Pancreas (tissue), 10 donors: ENCODE measurements at places on chromosomes 12 and 14. TPM values are rescaled to one million over a fixed set of nuclear protein-coding genes. Genes with fewer than 3 reads are reported as not detected.

DNA sequence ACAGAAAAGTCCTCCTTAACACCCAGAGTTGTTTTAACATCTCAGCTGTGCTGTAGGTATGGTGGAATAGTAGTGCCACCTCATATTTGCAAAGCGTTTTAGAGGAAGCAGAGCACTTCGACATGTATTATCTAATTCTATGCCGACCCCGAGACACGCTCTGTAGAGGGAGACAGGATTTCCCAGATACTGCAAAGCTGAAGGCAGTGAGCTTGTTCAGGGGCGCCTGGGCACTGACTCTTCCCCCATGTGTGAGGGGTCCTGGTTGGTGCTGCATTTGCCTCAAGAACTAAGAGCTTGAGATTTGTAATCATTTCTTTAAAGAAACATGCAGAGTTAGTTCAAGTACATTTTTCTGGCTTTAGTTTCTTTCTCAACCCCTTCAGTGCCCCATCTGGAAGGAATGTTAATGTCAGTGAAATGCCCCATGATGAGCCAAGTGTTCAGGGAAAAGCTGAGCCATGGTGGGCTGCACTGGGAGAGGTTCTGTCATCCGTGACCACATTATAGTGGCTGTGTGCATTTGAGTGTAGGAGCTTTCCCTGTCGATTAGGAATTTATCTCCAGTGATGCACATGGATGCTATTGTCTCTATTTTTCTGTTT is 66.3 kb downstream of the MBIP start:
- H3K4me1 ChIP-seq, result no peaks in the 10 kb centered on the region
- no peak for DNase-seq
- no peaks in the 10 kb centered on the region for H3K27me3 ChIP-seq
- no peaks in the 10 kb centered on the region for H3K36me3 ChIP-seq
- no peak overlapping the region for H3K4me3 ChIP-seq
- H3K27ac ChIP-seq, result no peak overlapping the region

- no peak overlapping the region for H3K4me3 ChIP-seq
- H3K27ac ChIP-seq, result no peak overlapping the region
- H3K36me3 ChIP-seq, result no peaks in the 10 kb centered on the region
- H3K4me1 ChIP-seq, result no peaks in the 10 kb centered on the region
- no peak for DNase-seq
- no peaks in the 10 kb centered on the region for H3K27me3 ChIP-seq
Measured at GRCh38 chr12:89373763-89374572, 21.7 kb upstream of the DUSP6 start.

- no peaks in the 10 kb centered on the region for H3K36me3 ChIP-seq
- no peak overlapping the region for H3K27ac ChIP-seq
- DNase-seq, result no peak
- no peaks in the 10 kb centered on the region for H3K27me3 ChIP-seq
- H3K4me3 ChIP-seq, result no peak overlapping the region
Measured at GRCh38 chr12:96404696-96405095, 4.5 kb upstream of the CDK17 start.

DNA sequence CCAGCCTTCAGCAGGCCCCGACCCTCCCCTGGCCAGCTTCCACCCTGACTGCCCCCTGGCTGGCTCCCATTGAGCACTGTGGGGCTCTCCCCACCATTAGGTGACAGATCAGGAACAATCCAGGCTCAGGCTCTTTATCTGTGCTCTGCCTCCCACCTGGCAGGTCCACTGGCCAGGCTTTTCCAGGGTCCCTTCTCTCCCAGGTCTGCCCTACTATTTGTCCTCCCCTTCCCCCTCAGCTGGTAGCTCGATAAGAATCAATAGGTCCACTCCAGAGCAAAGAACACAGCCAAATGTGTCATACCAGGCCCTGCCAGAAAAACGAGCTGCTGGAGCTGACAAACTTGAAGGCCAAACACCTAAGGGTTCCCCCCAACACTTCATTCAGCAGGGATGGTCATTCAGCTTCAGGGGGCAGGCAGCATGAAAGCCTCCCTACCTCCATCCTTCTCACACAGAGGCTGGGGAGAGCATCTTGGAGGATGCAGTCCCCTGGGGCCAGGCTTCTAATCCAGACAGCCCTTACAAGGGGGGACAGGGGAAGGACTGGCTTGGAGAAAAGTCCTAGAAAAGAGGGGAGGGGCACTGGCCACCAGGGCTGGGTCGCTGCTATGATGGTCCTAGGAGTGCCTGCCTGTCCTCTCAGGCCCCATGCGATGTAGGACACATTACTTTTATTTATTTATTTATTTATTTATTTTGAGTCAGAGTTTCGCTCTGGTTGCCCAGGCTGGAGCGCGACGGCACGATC is 1.9 kb upstream of the KRT18 start:
- H3K4me3 ChIP-seq, result no peak overlapping the region
- H3K27ac ChIP-seq, result peak overlapping the region; percentile 95
- no peaks in the 10 kb centered on the region for H3K27me3 ChIP-seq
- peaks cover 14% of the 10 kb centered on the region for H3K36me3 ChIP-seq
- peaks cover 27% of the 10 kb centered on the region for H3K4me1 ChIP-seq

- no peaks in the 10 kb centered on the region for H3K27me3 ChIP-seq
- H3K4me3 ChIP-seq, result no peak overlapping the region
- peaks cover 25% of the 10 kb centered on the region for H3K4me1 ChIP-seq
Measured at GRCh38 chr14:103828315-103828967, 18.9 kb downstream of the PPP1R13B start.

- no peak for DNase-seq
- H3K27me3 ChIP-seq, result no peaks in the 10 kb centered on the region
- H3K36me3 ChIP-seq, result no peaks in the 10 kb centered on the region
- no peak overlapping the region for H3K4me3 ChIP-seq
Measured at GRCh38 chr14:77559381-77559780, 57.1 kb downstream of the SPTLC2 start.

- H3K27ac ChIP-seq, result no peak overlapping the region
- H3K4me3 ChIP-seq, result no peak overlapping the region
- no peaks in the 10 kb centered on the region for H3K4me1 ChIP-seq
- H3K36me3 ChIP-seq, result no peaks in the 10 kb centered on the region
- no peak for DNase-seq
Measured at GRCh38 chr14:99075771-99076375, 196.1 kb downstream of the BCL11B start.

GRCh38 chr14:68362846-68363245 is 430.0 kb downstream of the ZFP36L1 start:
- no peak overlapping the region for H3K4me3 ChIP-seq
- peaks cover 37% of the 10 kb centered on the region for H3K4me1 ChIP-seq
- H3K36me3 ChIP-seq, result no peaks in the 10 kb centered on the region
- H3K27ac ChIP-seq, result no peak overlapping the region
- H3K27me3 ChIP-seq, result no peaks in the 10 kb centered on the region
- no peak for DNase-seq

DNA sequence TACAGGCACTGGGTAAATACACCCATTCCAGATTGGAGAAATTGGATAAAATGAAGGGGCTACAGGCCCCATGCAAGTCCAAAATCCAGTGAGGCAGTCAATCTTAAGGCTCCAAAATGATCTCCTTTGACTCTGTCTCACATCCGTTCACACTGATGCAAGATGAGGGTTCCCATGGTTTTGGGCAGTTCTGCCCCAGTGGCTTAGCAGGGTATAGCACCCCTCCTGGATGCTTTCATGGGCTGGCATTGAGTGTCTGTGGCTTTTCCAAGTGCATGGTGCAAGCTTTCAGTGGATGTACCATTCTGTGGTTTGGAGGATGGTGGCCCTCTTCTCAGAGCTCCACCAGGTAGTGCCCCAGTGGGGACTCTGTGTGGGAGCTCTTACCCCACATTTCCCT is 427.2 kb downstream of the TRHDE start:
- no peaks in the 10 kb centered on the region for H3K36me3 ChIP-seq
- no peaks in the 10 kb centered on the region for H3K27me3 ChIP-seq
- no peak overlapping the region for H3K4me3 ChIP-seq
- H3K4me1 ChIP-seq, result no peaks in the 10 kb centered on the region

- no peaks in the 10 kb centered on the region for H3K36me3 ChIP-seq
- peak overlapping the region; percentile 74 for H3K4me3 ChIP-seq
- peaks cover 34% of the 10 kb centered on the region for H3K4me1 ChIP-seq
- H3K27me3 ChIP-seq, result no peaks in the 10 kb centered on the region
- no peak for DNase-seq
Measured at GRCh38 chr12:45732936-45733335, 3.4 kb downstream of the ARID2 start.

DNA sequence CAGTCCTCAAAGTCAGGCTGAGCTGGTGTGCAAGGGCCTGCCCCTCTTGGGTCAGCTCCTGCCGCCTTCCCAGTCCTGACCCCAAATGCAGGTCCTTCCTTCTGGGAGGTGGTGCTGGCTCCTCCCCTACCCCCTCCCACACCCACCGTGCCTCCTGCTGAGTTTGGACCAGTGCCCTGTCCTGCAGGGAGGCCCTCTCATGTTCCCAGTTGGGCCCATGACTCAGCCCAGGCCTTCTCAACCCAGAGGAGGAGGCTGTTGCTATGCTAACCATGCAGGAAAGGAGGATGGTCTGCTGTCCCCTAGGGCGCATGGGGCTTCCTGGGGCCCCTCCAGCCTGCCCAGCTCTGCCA is 4.4 kb downstream of the ZBTB42 start:
- peak; percentile 74 for DNase-seq
- H3K4me1 ChIP-seq, result peaks cover 17% of the 10 kb centered on the region
- no peaks in the 10 kb centered on the region for H3K36me3 ChIP-seq

DNA sequence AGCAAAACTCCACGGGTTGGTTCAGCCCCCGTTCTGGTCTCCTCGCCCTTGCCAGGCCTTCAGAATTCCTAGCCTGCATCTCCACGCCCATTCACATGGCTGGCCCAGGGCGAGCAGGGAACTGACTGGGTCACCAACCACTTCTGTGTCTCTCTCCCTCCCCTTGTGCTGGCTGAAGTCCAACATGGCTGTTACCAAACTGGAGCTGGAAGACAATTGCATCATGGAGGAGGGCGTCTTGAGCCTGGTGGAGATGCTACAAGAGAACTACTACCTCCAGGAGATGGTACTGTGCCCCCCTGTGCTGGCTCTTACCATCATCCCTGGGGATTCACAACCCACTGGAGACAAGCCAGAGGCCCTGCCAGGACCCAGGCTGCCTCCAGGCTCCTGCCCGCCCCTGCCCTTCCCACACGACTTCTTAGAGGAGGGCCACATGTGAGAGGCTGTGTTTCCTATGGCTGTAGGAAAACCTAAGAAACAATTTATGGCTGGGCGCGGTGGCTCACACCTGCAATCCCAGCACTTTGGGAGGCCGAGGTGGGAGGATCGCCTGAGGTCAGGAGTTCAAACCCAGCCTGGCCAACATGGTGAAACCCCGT is 9.9 kb downstream of the LRRC74A start:
- no peaks in the 10 kb centered on the region for H3K27me3 ChIP-seq
- peak; percentile 46 for DNase-seq
- no peaks in the 10 kb centered on the region for H3K36me3 ChIP-seq
- H3K27ac ChIP-seq, result no peak overlapping the region
- H3K4me3 ChIP-seq, result no peak overlapping the region

The NTS gene
- polyA plus RNA-seq, result 1.8 TPM

The RTN1 gene
- polyA plus RNA-seq, result 7.6 TPM

The ZDHHC22 gene
- polyA plus RNA-seq, result 0.04 TPM

The RASSF8 gene
- 4.3 TPM for polyA plus RNA-seq

The HNF1A gene
- 17.2 TPM for polyA plus RNA-seq

The ADGRD1 gene
- polyA plus RNA-seq, result 1.4 TPM

The KCNA5 gene
- 11.1 TPM for polyA plus RNA-seq
